ENCODE measurements at places on chromosomes 16 and 17. TPM values are rescaled to one million over a fixed set of nuclear protein-coding genes. Genes with fewer than 3 reads are reported as not detected.

The MT1G gene
- total RNA-seq: not detected

The SLC13A5 gene
- not detected for total RNA-seq

The OR2C1 gene
- total RNA-seq: not detected

The ZG16 gene
- total RNA-seq: not detected

The ADAMTS18 gene
- 0.21 TPM for total RNA-seq

The GAST gene
- total RNA-seq: not detected

The DCTN5 gene
- total RNA-seq: 75.2 TPM

The LRRC37A gene
- 0.33 TPM for total RNA-seq

The MTHFSD gene
- total RNA-seq: 10.0 TPM

The MYL4 gene
- total RNA-seq: 0.10 TPM

The CA5A gene
- not detected for total RNA-seq

The TLCD1 gene
- total RNA-seq: 34.2 TPM

- DNase-seq: no peak
Observed at GRCh38 chr17:64126918-64127317, 3.0 kb downstream of the ERN1 start.

DNA sequence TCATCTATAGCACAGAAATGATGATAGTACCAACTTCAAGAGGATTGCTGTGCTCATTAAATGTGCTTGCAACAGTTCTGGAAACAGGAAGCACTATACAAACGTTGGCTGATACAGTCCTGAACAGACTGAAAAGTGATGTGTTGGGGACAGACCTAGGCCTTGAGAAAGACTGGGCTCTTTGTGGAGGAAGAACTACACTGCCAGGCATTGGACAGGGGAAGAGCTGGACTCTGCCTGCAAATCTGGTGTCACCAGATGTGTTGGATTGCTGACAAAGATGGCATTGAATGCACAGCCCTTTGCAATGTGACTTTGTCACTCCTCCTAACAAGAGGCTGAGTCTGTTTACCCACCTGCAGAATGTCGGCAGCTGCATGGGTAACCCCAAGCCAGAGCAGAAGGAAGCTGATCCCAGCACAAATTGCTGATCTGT, 12.4 kb upstream of the ST6GALNAC2 start:
- DNase-seq: no peak

GRCh38 chr16:1902547-1903219, 15.5 kb downstream of the HS3ST6 start:
- DNase-seq: no peak

DNA sequence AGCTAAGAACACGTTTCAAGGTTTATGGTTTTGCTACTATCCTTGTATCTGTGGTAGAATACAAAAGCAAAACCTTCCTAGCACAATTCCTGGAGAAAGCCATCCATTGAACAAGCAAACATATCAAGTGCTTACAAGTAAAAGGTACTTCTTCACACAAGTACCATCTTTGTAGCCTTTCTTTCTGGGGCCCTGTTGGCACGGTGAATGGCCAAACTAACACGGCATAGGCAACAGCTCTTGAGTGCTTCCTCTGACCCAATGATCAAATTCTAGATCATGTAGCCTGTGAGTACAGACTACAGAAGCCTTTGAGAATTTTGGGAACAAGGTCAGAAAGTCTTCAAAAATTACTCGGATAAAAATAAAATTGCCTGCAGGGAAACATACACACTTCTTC, 57.9 kb downstream of the ANKFY1 start:
- DNase-seq: no peak

- DNase-seq: no peak
Observed at GRCh38 chr17:49926886-49927285, 42.1 kb upstream of the DLX4 start.

- DNase-seq: peak; percentile 64
Observed at GRCh38 chr17:8225813-8226535, 15.6 kb upstream of the AURKB start.

GRCh38 chr16:86672179-86672863, 94.0 kb downstream of the FOXL1 start:
- DNase-seq: no peak

- DNase-seq: peak; percentile 14
Observed at GRCh38 chr16:14024283-14024682, 46.8 kb upstream of the MRTFB start.

GRCh38 chr16:27906883-27907282, 156.6 kb downstream of the GSG1L start:
- DNase-seq: no peak

DNA sequence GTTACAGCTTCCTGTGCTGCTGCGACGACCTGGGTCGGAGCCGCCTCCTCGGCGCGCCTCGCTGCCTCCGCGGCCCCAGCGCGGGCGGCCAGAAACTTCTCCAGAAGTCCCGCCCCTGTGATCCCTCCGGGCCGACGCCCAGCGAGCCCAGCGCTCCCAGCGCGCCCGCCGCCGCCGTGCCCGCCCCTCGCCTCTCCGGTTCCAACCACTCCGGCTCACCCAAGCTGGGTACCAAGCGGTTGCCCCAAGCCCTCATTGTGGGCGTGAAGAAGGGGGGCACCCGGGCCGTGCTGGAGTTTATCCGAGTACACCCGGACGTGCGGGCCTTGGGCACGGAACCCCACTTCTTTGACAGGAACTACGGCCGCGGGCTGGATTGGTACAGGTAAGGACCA, 746 bp downstream of the HS3ST2 start:
- no peak for DNase-seq

- no peak for DNase-seq
Observed at GRCh38 chr16:89507214-89507833, 879 bp upstream of the SPG7 start.

DNA sequence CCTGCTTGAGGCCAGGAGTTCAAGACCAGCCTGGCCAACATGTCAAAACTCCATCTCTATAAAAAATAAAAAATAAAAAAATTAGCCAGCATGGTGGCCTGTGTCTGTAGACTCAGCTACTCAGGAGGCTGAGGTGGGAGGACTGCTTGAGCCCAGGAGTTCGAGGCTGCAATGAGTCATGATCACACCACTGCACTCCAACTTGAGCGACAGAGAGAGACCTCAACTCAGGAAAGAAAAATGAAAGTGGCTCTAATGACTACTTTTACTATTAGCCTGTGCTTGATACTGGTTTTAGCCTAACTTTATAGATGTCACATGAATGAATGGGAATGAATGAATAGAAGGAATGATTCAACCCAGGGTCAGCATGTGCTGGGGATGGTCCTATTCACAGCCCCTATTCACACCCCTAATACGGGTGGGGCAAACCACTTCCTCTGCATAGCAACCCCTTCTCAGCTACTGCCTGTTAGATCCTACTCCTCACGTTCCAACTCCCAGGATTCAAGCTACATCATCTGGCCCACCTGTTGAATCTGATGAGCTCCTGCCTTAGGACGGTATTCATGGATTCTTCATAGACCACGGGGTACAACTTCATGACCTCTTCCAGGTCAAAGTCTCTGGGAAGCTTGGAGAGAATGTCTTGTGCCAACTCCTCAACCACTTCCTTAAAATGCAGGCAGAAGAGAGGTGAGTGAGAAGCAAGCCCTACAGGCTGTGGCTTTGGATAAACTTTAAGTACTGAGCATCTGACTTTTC, 40.5 kb downstream of the LYRM1 start:
- no peak for DNase-seq

DNA sequence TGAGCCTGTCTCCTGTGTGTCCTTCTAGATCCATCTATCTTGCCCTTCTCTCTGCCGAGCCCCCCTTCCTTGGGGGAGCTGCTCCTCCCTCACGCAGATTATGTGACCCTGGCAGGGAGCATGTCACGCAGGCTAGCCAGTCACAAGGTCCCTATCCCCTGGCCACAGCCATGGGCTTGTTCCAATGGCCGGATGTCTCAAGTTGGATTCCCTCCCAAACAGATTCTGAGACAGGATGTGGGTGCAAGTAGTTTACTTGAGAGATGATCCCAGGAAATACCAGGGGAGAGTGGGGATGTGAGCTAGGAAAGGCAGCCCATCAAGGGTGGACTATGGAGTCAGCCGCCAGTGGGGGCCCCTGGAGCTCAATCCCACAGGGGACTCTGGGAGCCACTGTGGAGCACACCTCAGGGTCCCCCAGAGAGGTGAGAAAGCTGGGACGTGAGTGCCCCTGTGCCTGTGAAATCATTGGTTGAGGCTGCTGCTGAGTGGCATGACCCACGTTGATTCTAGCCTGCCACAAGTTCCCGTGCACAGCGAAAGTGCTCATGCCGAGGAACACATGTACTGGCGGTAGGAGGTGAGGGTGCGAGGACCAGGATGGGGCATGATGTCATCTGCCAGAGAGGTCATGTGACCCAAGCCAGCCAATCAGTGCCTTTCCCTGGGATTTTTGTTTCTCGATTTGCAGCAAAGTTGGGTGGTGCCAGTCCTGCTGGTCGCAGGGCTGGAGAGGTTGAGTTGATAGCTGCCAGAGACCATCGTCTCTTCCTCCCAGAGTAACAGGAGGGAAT, 6.4 kb upstream of the CRISPLD2 start:
- DNase-seq: no peak

GRCh38 chr17:6120351-6120750, 50.2 kb downstream of the WSCD1 start:
- no peak for DNase-seq

GRCh38 chr17:1907909-1908698, 78.3 kb downstream of the RPA1 start:
- DNase-seq: no peak

DNA sequence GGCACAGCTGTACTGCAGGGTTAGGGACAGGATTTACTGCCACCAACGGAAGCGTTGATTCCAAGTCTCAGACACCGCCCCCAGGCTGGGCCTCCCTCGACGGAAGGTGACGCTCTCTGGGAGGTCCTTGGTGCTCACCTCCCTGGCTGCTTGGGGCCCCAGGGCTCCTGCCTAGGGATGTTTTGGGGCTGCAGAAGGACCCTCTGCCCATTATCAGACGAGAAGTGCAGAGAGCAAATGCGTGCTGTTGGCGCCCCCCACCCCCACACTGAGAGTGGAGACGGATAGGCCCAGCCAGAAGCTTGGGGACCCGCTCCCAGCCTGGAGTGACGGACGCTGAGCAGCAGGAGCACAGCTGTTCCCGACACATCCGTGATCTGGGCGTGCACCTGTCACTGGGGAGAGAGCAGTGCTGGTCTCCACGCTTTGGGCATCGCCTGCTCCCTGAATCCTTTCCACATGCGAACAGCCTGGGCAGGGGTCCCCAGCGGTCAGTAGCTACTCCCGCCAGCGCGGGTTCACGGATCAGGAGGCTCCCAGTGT, 5.1 kb upstream of the SOX8 start:
- no peak for DNase-seq

DNA sequence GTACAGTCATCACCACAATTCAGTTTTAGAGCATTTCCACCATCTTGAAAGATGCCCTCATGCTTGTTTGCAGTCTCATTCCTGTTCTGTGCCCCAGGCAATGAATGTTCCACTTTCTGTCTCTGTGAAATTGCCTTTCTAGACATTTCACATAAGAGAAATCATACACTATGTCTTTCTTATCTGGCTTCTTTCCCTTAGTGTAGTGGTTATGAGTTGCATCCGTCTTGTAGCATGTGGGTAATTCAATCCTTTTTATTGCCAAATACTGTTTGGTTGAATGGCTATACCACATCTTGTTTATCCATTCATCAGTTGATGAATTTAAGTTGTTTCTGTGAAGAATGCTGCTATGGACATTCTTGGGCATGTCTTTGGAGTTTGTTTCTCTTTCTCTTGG, 132.5 kb upstream of the PLCG2 start:
- peak; percentile 83 for DNase-seq

DNA sequence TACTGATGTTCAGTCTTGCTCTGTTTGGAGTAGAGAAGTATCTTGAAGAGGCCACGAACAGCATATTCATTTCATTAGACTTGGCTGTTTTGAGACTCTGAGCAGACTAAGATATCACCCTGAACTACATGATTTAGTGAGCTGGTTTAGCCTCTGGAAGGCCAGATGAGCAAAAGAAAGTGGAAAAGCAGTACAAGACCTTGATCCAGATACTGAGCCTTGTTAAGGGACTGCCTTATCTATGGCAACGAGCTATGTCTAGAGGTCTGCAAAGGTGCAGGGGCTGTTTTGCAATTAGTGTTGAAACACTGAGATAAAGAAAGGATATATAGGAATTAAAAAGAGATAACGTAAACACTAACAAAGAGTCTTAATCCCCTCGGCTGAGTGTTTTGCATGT, 231.4 kb downstream of the IRX3 start:
- DNase-seq: no peak

- peak; percentile 10 for DNase-seq
Observed at GRCh38 chr16:35516551-35516950, 2057.1 kb downstream of the TP53TG3F start.

- no peak for DNase-seq
Observed at GRCh38 chr16:66271074-66272060, 95.1 kb upstream of the CDH5 start.

DNA sequence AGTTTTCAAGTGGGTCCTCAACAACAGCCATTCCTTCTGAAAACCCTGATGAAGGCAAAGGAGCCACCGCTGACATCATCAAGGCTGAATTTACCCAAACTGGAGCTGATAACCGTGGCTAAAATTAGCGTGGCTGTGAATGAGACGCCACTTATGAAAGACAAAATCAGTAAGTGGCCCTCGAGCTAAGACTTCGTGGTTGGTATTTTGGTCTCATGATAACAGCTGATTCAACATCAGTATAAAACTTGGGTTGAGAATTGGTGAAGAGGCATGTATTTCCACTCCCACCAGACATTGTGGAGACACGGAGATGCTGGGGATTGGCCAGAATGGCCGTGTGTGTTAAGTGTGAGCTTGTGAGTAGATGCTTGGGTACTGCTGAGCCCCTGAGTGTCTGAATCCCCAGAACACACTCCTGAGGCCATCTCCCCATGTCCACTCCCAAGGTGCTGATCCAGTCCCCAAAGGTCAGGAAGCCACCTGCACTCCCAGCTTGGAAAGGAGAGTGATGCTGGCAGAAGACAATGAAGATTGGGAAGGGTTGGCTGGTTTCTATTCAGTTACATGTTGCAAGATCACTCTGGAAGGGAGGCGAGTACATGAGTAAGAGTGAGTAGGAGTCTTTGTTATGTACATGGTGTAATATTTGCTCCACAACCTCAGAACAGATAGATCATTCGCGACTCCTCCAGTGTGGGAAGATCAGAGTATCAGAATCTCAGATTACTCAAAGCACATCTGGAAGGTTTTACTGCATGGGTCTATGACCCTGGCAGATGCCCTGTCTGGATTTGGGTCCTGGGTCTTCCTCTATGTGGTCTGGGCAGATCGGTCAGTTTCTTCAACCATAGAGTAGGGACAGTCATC, 207.7 kb downstream of the HS3ST3A1 start:
- DNase-seq: no peak

DNA sequence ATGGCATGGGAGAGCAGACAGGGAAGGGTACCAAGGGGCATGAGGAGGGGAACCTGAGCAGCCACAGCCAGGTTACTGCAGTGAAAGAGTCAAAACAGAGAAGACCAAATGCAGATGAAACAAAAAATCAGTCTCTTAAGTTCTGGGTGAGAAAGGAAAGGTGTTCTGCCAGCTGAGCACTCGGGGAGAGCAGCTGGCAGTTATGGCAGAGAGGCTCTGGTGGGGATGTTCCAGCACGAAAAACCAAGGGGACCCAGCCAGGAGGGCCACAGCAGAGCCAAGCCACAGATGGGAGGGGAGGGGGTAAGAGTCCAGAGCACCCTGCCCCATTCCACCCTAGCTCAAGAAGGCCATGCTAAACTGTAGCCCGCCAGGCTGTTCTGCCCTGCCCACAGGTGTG, 31.7 kb downstream of the STH start:
- DNase-seq: no peak

- DNase-seq: no peak
Observed at GRCh38 chr17:17551361-17551760, 40.1 kb downstream of the PEMT start.

- no peak for DNase-seq
Observed at GRCh38 chr17:57601143-57601735, 143.9 kb downstream of the CCDC182 start.
